ENCODE measurements at places on chromosomes 16 and 17.

GRCh38 chr17:69714669-69715068 is 300.2 kb downstream of the MAP2K6 start:
- no peak for DNase-seq

DNA sequence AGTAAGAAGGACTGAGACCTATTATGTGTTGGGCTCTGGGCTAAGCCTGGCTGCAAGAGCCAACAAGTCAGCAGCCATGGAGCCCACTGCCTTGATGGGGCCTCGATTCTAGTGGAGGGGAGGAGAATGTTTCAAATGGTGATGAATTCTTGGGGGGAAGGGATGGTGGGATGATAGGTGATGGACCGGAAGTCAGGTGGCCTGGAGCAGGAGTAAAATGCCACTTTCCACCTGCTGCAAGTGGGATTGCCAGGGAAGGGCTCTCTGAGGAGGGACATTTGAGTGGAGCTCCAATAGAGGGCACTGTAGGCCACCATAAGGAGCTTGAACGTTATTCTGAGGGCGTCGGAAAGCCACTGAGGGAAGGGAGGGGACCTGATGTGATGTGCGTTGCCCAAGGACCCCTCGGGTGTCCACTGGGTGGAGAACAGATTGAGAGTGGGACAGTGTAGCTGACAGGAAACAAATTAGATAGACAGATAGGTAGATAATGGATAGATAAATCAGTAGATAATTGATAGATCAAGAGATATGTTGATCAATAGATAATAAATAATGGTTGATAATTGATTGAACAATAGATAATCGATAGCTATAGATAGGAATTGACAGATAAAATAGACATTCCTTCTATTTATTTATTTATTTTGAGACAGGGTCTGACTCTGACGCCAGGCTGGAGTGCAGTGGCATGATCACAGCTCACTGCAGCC is 18.2 kb upstream of the NXPH3 start:
- peak; percentile 61 for DNase-seq

GRCh38 chr17:59561042-59561441 is 4.4 kb upstream of the DHX40 start:
- peak; percentile 21 for DNase-seq

DNA sequence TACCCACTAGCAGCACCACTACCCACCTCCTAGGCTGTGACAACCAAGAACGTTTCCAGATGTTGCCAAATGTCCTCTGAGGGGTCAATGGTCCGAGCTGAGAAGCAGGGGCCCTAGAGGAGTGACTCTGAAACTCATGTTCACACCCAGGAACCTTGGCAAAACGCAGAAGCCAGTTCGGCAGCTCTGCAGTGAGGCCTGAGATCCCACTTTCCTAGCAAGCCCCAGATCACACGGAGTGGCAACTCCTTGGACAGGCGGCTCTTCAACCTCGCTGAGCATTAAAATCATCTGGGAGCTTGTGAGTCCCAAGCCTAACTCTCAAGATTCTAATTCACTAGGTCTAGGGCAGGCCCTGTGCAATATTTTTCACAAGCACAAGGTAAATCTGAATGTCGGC is 17.3 kb downstream of the ELAC2 start:
- DNase-seq, result no peak

DNA sequence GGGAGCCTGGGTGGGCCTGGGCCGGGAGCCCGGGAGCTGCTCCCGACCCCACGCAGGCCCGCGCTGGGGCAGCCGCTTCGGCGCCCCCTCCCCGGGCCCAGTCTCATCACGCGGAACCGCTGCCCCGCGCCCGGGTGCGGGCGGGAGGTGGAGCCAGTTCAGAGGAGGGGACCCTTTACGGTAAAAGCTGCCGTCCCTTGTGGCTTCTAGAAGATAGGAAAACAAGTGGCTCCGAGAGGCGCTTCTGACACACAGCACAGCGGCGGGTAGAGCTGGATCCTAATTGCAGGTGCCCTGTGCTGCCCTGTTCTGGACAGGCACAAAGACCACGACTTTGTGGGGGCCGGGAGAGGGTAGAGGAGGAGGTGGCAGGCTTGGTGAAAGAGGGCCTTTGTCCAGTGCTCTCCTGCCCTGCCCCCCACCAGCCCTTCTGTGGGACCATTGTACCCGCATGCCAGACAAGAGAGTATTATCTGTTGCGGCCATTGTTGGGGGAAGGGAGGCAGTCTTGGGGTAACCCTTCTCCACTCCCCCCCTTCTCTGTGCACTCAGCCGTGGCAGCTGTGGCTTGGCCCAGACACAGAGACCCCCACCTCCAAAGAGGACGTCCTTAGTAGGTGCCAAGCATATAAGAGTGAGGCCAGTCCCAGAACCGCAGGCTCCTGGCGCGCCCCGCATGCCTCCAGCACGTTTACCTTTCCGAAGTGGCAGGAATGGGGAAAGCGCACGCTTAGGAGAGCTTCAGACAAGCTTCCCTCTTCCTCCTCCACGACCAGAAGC is 736 bp downstream of the CNP start:
- no peak for DNase-seq

GRCh38 chr16:24491731-24492130 is 47.6 kb upstream of the RBBP6 start:
- DNase-seq, result no peak

DNA sequence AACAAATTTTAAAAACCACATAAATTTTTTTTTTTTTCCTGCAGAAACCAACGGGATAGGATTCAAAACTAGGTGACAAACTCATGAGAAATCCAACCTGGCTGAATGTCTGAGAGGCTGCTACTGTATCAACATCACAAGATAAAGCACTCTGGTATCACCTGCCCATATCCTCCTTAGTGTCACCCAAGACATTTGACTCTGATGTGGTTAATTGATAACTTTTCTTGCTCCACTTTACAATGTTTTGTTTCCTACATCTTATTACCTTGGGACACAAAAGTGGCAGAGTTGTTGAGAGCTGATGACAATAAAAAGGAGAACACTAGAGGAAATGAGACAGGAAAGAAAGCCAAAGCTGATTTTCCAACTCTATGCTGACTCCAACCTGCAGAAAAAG is 4.0 kb upstream of the FBXL20 start:
- no peak for DNase-seq

DNA sequence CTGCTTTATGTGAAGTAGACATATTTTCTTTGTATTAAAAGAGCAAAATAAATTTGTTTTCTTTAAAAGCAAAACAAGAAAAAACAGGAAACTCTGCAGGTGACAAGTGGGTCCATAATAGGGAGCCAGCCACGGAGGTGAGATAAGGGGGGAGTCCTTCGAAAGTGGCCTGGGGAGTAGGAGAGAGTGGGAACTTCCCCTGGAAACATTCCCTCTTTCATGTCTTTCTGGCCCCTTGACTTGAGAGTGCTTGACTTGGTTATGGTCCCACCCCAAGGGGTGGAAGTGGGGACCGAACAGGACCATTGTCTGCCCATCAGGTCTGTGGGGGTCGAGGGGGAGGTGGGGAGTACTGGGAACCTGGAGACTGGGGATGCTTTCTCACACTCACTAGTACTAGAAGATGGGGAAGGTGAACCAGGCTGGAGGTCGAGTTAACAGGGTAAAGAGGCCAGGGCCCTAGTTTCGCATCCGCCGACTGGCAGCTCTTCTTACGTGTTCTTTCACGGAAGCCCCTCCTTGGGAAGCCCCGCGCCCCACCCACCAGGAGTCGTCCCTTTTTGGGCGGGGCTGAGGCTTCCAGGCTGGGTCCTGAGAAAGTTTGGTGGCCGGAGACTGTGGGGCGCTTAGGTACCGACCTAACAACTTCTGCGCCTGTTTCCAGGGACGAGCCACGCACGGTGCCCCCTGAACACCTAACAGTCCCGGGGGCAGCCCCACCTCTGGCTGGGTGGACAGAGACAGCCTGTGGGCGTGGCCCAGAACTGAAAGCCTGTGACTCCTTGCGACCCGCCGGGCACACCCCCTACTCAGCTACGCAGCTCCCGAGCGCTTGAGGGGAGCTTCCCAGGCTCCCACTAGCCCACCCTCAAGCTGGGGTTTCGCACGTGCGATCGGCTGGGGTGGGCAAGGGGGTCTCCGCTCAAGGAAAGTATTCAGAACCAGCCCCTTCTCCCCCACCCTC is 790 bp downstream of the TRADD start:
- no peak for DNase-seq

- no peak for DNase-seq
These were observed 1.0 kb upstream of the ZNF500 start for GRCh38 chr16:4767872-4768548.

GRCh38 chr16:56388209-56388608 is 37.1 kb downstream of the AMFR start:
- DNase-seq, result no peak

DNA sequence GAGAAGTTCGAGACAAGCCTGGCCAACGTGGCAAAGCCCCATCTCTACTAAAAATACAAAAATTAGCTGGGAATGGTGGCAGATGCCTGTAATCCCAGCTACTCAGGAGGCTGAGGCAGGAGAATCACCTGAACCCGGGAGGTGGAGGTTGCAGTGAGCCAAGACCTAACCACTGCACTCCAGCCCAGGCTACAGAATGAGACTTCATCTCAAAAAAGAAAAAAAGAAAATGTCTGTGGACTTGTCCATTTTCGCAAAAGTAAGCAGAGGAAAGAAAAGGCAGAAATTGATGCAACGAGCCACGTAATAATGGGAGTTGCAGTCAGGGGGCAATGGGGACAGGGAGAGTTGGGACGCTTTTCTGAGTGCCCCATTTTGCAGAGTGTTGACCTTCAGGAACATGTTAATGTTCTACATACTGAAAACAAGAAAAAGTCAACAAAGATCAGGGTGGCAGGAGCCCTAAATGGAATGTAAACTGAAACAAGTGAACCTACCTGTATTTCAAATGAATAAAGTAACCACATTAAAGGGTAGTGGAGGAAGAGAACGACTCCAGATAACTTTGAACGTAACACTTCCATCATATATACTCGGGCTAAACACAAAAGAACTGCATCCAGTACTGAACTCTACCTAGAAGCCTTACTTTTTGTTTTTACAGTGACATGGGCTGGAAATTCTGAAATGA is 76.4 kb downstream of the CNGB1 start:
- DNase-seq, result no peak

GRCh38 chr17:73801455-73802100 is 157.3 kb upstream of the SDK2 start:
- DNase-seq, result no peak

DNA sequence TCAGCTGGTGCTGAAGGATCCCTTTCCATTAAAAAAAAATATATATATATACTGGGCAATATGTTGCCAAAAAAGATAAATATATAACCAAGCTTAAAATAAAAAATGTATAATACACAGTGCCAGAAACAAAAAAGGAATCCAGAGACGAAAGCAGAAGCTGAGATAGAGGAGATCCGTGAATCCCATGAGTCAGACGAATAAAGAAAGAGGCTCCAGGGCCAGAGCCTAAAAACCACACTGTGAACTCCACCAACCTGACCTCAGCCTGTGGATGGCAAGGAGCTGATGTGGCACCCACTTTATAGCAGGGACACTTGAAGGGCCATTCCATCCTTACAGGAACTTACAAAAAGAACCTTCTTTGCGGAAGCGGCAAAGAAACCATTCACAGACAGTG is 34.8 kb downstream of the PITPNM3 start:
- no peak for DNase-seq

DNA sequence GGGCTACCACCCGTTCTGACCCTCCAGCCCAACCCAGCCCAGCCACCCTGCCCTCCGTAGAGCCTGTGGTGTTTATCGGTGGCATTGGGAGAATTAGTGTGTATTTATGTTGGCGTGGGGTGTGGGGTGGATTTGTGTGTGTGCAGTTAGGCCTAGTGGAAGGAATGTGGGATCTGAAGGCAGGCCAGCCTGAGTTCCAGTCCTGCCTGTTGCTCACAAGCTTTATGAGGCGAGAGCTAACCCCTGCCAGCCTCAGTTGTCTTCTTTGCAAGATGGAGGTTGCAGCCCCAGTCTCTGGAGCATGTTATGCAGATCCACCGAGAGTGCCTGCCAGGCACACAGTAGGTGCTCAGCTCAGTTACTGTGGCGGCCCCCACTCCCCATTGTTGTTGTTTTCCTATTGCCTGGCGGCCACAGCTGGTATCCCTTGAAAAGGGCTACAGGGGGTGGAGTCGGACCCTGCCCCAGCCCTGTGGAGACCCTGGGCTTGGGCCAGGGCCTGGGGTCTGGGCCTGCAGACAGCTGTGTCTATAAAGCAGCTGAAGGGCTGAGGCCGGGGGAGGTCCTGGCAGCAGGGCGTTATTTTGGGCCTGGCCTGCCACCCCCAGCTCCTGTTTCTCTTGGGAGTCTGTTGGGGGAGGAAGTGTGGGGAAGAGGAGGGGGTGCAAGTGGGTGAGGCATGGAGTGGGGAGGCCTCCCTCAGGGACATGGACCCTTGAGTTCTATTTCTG is 5.1 kb downstream of the ERBB2 start:
- no peak for DNase-seq

DNA sequence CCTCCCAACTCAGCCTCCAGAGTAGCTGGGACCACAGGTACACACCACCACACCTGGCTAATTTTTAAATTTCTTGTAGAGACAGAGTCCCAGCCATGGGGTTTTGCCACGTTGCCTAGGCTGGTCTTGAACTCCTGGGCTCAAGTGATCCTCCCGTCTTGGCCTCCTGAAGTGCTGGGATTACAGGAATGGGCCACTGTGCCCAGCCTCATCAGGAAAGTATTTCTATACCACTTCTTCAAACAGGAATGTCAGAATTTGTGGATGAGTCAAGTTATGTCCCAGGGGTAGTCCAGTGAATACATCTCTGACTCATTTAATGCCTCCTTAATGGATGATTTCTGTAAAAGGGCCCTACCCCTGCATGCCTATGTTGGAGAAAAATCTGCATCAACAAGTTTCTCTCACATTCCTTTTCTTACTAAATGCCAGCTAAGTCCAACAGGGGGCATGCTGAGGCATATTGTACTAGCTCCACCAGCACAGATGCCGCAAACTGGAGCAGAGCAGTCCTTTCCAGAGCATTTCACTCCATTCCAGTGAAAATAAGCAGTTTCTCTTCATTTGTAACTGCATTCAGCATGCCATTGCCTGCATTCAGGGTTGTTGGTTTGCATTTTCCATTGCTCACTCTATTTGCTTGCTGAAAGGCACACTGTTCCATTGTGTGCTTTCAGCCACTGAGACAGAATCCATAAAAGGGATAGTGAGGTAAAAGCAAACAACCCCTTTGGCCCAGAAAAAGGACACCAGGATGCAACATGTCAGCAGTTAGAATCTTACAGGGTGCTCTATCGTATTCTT is 5.3 kb upstream of the CAVIN1 start:
- DNase-seq, result peak; percentile 62

GRCh38 chr16:81917375-81917774 is 93.9 kb downstream of the SDR42E1 start:
- no peak for DNase-seq

- DNase-seq, result no peak
These were observed 23.0 kb upstream of the GNA13 start for GRCh38 chr17:65079489-65079900.
